ENCODE measurements at places on chromosomes 12 and 14. TPM values are rescaled to one million over a fixed set of nuclear protein-coding genes. Genes with fewer than 3 reads are reported as not detected.

GRCh38 chr14:55936691-55937090 lies 181.5 kb upstream of the PELI2 start:
- H3K27me3 ChIP-seq = no peaks in the 10 kb centered on the region
- H3K27ac ChIP-seq = no peak overlapping the region
- no peak overlapping the region for H3K4me3 ChIP-seq
- H3K4me1 ChIP-seq = no peaks in the 10 kb centered on the region
- H3K36me3 ChIP-seq = no peaks in the 10 kb centered on the region
- no peak for DNase-seq

DNA sequence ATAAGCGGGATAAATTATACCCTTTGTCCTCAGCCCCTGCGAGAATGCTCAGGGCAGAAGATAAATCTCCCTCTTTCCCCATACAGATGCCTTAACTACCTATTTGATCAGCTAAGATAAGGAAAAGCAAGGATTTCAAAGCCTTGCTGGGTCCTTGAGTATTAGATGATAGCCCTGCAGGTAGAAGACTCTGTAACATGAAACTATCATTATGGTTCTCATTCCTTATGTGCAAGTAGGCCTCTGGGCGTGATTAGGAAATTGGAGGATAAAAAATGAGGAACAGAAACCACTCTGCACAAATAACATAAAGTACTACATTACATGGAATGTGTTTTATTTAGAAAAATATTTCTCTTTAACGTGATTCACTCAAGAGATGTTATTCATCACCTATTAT lies 14.5 kb upstream of the WDR89 start:
- H3K27me3 ChIP-seq = no peaks in the 10 kb centered on the region
- no peak for DNase-seq
- no peaks in the 10 kb centered on the region for H3K4me1 ChIP-seq
- H3K27ac ChIP-seq = no peak overlapping the region

DNA sequence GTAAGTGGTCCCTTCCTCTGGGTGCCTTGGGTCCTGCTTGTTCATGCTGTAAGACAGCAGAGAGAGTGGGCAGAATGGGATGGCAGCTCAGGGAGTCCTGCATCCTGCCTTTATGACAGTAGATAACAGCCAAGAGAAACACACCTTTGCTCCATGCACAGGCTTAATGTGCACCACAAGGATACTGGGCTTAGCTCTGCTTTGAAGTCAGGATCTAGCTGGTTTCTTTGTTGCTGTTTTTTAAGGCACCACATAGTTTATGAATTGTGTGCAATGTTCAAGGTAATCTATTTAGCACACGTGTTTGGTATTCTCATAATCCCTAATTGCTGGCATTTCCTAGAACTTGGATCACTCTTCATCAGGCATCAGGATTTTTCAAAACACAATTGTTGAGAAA lies 239.5 kb upstream of the DCN start:
- no peak overlapping the region for H3K27ac ChIP-seq
- H3K36me3 ChIP-seq = no peaks in the 10 kb centered on the region
- DNase-seq = no peak
- H3K4me1 ChIP-seq = no peaks in the 10 kb centered on the region
- no peak overlapping the region for H3K4me3 ChIP-seq

Gene HHIPL1
- 3.2 TPM for total RNA-seq
